ENCODE measurements at places on chromosomes 4 and X. TPM values are rescaled to one million over a fixed set of nuclear protein-coding genes. Genes with fewer than 3 reads are reported as not detected.
A peak's percentile ranks its signal among the peaks of the same experiment; 100 is the strongest.

Gene VSIG1
- not detected for total RNA-seq

DNA sequence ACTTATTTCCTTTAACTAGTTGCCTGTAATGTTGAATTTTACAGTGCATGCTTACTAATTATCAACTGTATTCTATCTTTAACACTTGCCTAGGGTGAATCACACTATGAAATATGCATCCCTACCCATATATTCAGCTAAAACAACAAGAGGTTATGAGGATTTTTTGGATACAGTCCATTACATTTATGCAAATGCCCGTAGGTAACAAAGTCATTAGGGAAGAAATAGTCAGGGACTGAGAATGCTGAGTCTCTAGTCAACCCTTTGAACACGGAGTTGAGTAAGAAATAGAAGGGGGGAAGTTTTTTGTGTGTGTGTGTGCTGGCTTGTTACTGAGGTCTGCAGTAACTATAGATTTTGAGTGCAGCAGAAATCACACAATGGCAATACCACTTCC is 26.1 kb upstream of the CBLL2 start:
- DNase-seq = peak; percentile 40

Gene AR
- 6.3 TPM for total RNA-seq

DNA sequence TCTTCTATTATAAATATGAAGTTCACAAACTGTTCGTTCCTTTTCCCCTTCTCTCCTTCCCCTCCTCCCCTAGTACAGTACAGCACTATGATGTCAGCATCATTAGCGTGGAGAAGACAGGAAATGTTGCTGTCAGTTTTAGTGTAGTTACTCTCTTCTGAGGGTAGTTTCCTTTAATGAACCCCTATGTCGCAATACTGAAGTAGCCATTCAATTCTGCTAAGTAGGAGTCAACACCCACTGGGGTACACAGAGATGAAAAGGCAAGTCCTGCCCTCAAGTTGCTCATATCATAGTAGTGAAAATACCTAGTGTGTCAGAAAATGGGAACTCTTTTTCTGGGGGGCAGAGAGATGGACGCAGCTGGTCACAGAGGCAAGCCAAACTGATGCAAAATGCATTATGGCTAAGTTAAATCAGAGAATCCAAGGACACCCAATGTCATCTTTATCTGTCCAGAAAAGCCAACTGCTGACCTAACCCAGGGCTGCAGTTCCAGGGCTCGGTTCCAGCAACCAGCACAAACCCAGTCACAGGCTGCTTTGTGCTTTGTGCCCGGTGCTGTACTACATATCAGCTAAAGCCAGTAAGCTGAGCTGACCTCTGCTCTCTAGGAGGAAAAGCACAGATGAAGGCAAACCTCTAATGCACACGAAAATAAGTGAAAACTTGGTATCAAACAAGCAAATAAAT is 31.5 kb downstream of the GRIA3 start:
- no peak for DNase-seq

Gene TSPAN6
- 32.5 TPM for total RNA-seq

Gene ZMAT1
- total RNA-seq = 0.18 TPM

- DNase-seq = peak; percentile 93
Observed at GRCh38 chrX:38232079-38232686, 11.5 kb upstream of the SRPX start.

Gene NLGN4X
- total RNA-seq = 0.08 TPM

- no peak for DNase-seq
Observed at GRCh38 chr4:117447925-117448324, 362.5 kb upstream of the TRAM1L1 start.

Gene BEX4
- total RNA-seq = 7.9 TPM

DNA sequence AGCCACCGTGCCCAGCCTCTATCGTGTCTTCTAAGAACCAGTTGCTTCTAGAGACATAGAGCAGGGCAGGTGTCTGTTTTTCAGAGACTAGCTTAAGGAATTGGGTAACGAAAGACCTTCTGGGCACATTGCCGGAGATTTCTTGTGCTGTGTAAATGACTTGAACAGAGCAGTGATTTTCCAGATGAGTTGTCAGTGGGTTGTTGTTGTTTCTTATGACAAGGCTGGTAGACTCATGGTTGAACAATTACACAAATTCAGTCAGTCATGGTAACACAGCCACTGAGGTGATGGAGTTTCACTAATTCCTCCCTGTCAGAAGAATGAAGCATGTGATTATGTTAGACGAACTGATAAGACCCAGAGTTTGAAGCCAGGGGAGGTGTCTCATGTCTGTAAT is 20.5 kb upstream of the DDX3X start:
- DNase-seq = peak; percentile 80

DNA sequence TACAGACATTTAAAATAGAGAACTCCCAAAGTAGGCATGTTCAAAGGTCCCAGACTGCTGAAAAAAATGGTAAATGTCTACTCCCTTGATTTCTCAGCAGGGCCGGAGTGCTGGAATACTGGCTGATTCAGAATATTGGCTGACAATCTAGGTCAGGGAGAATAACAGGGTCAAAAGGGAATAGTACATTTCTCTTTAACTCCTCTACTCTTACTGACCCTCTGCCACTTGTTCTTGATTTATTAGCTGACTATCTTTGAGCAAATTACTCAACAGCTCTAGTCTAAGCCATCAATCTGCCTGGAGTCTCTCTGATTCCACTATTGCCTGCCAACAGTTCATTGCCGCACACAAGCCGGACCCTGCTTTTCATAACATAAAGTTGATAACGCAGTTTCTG is 19.7 kb upstream of the NWD2 start:
- no peak for DNase-seq

Gene PDE6B
- not detected for total RNA-seq

- DNase-seq = no peak
Observed at GRCh38 chr4:6890358-6890757, 19.3 kb upstream of the TBC1D14 start.

GRCh38 chr4:181566490-181566889 is 676.7 kb upstream of the TENM3 start:
- DNase-seq = peak; percentile 46

Gene SUPT20HL2
- not detected for total RNA-seq

- peak; percentile 19 for DNase-seq
Observed at GRCh38 chrX:85052205-85052604, 48.5 kb downstream of the APOOL start.

GRCh38 chr4:145496292-145496691 is 14.6 kb downstream of the SMAD1 start:
- no peak for DNase-seq

DNA sequence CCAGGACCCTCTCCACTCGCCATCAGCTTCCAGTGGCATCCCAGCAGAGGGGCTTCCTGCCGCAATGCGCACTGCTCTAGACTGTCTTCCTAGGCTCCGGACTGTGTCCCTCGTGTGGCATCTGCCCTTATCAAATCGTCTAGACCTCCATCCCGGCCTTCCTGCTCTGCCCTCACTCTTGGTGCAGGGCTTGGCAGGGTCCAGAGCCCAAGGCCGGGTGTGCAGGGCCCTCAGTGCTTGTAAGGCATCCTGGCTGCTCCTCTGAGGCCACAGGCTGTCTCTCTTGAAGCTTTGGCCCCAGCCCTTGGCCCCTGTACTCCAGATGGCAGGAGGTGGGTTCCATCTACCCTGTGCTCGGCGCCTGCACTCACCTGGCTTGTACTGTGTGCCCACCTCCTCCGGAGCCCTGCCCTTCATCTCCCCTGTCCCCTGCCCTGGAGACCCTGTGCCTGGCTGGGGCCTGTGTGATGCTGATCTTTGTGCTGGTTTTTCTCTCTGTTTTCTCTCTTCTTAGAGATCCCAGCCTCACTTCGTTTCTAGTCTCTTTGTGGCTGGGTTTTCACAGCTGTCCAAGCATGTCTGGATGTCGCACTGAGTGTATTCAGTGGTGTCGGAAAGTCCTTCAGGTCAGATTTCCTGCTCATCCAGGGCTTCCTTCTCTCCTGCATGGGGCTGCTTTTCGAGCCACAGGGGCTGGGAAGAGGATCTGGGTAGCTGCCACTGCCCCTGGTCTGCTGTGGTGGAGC is 3.7 kb upstream of the TREX2 start:
- DNase-seq = no peak

Gene SLC26A1
- 0.27 TPM for total RNA-seq

Gene NR3C2
- 4.7 TPM for total RNA-seq

DNA sequence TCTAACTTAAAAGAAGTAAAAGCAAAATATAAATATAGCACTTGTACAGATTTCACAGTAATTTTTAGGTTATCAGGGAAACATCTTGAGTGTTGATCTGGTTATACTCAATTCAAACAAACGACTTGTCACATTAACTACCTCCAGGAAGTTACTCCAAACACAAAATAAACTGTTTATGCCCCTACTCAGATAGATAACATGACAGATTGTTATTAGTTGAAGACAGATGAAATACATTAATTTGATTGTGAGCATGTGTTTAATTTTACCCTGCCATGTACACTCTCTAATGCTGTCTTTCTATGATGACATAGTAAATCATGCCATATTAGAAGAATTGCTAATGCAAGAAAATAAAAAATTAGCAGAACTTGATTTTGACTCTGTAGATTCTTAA is 88.0 kb downstream of the RAB28 start:
- no peak for DNase-seq

Gene CSAG3
- not detected for total RNA-seq

GRCh38 chr4:80197601-80198440 is 518 bp downstream of the PRDM8 start:
- DNase-seq = no peak

DNA sequence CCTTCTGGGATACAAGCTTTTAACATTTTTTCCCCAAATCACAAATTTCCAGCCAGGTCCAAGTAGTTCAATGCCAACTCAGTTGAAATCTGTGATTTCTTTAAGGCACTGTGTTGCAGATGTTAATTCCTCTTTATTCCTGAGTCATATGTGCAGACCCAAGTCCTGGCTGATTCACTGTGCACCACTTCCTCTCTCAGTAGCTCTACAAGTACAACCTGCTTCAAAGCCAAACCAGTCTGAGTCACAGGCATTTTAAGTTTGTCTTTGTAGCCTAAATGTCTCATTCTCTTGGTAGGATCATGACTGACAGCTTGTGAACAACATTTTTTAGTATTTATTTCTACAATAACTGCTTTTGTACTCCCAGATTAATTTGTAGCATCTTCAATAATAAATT is 165.6 kb upstream of the S100G start:
- DNase-seq = peak; percentile 89

DNA sequence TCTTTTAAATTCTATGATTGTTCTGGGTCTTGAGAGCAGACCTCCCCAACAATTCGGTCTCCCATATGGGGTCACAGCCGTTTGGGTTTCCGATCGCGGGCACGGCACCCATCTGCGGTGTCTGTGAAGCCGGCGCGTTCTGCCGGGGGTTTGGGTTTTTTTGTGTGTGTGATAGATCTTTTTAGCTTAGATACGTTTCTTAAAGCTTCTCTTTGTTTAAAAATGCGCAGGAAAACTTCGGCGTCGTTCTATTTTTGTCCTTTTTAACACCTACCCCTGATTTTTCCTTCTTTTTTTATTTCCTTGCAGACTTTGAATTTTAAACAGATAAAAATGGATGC is 34.2 kb downstream of the TBC1D14 start:
- no peak for DNase-seq

Gene GPC3
- 16.4 TPM for total RNA-seq

DNA sequence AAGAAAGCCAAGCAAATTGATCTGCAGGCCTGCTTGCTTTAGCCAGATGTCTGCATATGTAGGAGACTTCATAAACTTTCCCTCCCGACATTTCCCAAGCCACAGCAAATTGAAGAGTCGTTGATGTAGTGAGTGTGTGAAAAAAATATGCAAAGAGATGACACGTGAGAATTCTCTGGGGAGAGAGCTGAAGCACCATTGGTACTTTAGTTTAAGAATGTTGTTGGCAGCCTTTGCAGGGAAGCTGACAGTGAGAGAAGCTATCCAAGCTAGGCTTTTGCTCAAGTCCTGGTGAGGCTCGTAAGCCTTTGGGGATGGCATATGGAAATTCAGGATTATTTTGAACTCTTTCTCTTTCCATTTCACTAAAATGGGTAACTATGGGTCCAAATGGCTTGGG is 87.5 kb downstream of the GLRA2 start:
- DNase-seq = peak; percentile 43

DNA sequence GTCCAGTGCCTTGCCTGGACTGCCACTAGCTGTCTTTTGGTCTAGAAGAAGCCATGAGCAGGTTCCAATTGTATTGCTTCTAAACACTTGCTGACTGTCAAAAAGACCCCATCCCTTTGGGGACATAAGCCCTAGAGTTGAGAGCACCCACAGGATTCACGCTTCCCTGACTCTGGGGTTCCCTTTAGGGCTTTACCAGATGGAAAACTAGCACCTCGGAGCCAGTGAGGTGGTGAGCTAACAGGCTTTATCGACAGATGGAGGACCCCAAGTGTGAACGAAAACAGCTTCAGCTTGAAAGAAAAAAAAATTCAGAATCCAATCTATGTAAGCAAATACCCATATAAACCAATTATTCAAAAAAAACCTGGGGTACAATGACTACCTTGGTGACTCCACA is 90.8 kb downstream of the NAA11 start:
- no peak for DNase-seq

DNA sequence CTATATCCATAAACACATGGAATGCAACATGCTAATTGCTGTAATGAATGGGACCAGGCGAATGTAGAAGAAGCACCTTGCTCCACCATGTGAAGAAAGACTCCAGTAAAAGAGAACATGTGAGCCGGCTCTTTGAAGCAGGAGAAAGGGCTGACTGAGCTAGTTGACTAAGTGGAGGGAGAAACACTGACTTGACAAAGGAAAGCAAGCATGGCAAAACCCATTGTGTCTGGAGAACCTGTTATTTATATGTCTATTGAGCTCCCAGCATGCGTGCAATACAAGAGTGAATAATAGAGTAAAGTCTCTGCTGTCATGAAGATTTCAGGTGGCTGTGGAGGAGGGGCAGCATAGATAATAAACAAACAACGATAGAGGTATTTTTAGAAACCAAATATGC is 559.9 kb downstream of the RAB28 start:
- no peak for DNase-seq

DNA sequence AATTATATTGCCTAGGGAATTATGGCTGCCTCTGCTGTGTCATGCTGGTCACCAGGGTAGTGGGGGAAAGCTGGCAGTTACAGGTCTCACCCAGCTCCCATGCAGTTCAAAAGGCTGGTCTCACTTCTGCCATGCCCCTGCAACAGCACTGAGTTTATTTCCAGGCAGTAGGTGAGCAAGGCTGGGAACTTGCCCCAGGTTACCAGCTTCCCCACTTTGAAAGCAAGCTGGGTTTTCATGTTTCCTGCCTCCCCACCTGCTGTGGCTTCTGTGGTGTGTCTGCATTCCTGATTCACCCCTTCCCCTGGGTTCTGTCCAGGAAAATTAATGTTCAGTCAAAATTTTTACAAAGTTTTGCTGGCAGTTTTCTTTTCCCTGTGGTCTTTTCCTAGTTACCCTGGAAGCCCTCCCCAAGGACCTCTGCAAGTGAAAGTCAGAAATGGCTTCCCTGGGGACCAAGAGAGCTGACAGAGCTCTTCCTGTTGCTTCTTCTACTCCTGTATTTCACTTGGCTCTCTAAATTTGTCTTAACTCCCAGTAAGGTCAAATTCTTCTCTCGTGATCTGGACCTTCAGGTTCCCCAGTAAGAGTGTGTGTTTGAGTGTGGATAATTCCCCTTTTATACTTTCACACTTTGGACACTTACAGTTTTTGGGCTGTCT is 58.5 kb upstream of the AGTR2 start:
- no peak for DNase-seq

GRCh38 chr4:43253541-43253940 is 361.0 kb downstream of the GRXCR1 start:
- DNase-seq = no peak

Gene ETNPPL
- total RNA-seq = not detected
